ENCODE measurements at places on chromosomes 1 and 21. TPM values are rescaled to one million over a fixed set of nuclear protein-coding genes. Genes with fewer than 3 reads are reported as not detected.

RBP7 gene
- total RNA-seq = not detected

GSTM5 gene
- total RNA-seq = 4.4 TPM

ATP6V1G3 gene
- total RNA-seq = not detected

HIVEP3 gene
- total RNA-seq = 0.78 TPM

KRTAP7-1 gene
- not detected for total RNA-seq

C1QA gene
- total RNA-seq = not detected

Measured in subcutaneous preadipocyte (primary cell).